ENCODE measurements at places on chromosomes 12 and 14.
A peak's percentile ranks its signal among the peaks of the same experiment; 100 is the strongest.

- no peak for DNase-seq
These were observed 127.5 kb upstream of the RMST start for GRCh38 chr12:97335115-97335514.

- DNase-seq = no peak
These were observed 848.4 kb upstream of the FBXO33 start for GRCh38 chr14:40280652-40281051.

GRCh38 chr14:90780519-90780918, 35.7 kb downstream of the TTC7B start:
- DNase-seq = no peak

GRCh38 chr14:102408724-102409123, 46.0 kb downstream of the TECPR2 start:
- DNase-seq = no peak

DNA sequence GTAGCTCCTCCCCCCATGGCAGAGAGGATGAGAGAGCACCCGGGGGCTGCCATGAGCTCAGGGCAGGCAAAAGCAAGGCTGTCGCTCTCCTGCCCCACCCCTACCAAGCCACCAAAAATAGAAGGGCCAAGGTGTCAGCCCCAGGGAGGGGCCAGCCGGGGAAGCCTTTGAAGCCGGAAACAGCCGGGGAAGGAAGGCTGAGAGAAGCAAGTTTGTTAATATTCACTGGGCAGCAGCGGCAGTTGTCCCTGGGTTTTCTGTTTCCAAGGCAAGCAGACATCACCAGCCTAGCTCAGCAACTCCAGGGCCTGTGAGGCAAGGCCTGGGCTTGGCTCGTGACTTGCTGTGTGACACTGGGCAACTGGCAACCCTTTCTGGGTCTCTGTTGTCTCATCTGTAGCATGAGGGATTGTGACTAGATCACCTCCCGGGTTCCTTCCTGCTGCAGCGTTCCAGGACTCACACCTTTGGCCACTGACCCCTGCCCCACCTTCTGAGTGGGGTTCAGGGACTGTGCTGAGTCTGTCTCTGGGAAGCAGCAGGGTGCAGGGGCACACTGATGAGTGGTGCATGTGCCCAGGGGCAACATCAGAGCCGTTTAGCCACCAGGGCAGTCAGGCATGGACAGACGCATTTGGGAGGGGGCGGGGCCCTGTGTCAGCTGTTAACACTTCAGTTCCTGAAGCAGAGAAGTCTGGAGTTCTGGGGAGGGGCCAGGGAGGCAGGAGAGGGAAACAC, 24.3 kb downstream of the SYNDIG1L start:
- DNase-seq = no peak

- peak; percentile 91 for DNase-seq
These were observed 47.2 kb downstream of the PTPRB start for GRCh38 chr12:70590051-70590450.

DNA sequence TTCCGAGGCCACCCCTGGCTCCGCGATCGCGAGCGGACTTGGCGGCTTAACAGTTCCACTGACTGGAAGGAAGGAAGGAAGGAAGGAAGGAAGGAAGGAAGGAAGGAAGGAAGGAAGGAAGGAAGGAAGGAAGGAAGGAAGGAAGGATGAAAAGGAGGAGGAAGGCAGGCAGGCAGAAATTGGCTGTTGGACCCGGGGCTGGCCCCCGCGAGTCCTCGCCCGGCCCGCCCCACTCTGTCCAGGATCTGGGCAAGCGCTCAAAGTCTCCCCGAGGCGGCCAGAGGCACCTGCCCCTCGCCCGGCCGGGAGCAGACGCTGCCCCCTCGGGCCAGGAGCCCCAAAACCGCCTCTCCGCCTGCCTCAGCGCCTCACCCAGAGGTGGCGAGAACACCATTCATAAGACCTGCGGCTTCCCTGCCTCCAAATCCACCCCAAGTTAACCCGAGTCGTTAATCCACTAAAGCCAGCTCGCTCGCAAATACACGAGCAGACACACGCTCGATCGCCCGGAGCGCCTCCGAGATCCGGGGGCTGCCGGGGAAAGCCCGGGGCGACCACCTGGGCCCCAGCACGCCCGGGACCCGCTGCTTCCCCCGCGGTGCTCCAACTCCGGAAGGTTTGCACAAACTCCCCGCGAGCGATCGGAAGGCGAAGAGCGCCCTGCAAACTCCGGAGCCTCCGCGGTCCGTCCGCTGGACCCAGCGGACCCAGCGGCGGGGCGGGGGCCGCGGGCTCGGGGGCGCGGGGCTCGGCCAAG, 844 bp downstream of the DPF3 start:
- no peak for DNase-seq

- DNase-seq = no peak
These were observed 137.4 kb downstream of the DAAM1 start for GRCh38 chr14:59325906-59326305.

DNA sequence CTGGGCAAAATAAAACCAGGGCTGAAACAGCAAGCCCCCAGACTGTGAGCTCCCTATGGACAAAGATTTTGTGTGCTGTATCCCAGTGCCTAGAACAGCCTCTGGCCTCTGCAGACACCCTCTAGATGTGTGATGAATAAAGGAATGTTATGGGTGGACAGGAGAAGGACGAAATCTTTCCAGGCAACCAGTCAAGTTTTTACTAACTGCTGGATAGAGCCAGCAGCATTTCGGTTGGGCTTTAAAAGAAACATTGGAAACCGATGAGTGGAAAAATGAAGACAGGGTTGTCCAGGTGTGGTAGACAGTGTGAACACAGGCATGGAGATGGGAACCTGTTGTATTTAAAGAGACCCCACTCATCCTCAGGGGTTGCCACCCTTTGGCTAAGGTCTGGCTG, 4.0 kb downstream of the CHGA start:
- no peak for DNase-seq

DNA sequence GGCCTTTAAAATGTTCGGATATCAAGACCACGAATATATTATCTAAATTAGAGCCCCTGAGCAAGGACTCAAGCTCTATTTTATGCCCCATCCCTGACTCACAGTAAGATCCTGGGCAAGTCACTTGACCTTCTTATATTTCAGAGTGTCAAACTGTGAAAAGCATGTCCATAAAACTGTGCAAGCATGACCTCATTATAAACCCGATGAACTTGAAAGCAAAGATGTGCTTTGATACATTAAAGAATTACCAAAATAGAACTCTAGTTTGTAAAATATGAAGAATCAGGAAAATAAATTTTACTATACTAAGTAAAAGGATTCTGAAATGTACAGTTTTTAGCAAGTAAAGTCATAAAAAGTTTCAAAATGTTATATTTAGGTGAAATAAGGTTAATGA, 2.9 kb upstream of the CALM1 start:
- no peak for DNase-seq

DNA sequence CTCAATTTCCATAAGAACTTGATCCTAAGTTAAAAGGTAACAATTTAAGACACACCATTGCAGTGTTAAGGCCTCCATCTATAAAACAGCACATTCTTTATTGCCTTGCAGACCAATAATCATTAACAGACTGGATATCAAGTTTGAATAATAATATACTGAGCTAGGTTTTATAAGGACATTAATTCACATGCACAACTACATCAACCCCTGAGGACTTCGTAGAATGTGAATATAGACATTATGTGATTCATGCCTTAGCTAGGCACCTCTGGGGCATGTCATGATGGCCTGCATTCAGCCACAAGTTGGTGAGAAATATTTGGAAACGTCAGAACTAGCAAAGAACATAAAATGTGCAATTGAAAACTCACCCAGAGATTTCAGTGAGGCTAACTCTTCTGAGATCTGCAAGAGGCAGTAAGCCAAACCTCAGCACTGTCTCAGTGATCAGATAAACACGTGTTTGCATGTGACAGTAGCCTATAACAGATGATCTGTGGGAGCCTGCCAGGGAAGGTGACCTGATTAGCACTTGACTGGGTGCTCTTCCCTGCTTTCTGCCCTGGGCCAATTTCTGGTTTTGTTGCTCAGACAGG, 492.2 kb downstream of the FLRT2 start:
- peak; percentile 10 for DNase-seq

- no peak for DNase-seq
These were observed 21.3 kb upstream of the BCDIN3D start for GRCh38 chr12:49863946-49864797.

DNA sequence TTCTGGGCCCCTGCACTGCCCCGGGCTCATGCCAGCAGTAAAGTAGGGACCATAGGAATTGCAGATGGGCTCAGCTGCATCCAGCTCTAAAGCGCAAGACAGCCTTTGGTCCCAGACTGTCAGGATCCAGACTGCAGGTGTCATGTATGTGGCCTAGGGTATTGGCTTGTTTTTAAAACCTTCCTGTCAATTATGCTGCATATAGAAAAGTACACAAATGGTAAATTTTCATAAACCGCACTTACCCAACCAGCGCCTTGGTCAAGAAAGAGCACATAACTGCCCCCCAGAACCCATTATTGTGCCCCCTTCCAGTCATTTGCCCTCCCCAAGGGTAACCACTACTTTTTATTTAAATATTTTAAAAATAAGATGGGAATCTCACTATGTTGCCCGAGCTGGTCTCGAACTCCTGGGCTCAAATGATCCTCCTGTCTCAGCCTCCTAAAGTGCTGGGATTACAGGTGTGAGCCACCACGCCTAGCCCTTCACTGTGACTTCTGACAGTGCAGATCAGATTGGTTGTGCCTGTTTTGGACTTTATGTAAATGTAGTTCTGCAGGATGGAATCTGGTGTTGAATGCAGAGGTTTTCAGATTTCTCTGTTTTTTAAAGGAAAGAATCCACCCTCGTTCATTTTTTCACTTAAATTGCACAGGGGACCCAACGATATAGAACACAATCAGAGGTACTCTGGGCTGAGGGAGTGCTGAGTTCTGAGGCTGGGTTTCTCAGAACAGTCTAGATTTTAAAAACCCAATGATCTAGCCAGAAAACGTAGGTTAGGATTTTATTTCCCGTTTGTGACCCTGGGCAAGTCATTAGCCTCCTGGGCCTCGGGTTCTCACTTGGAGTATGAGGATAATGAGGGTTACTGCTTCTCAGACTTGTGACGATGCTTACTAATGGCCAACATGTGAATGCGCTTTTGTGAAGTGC, 6.7 kb downstream of the NR4A1 start:
- no peak for DNase-seq

GRCh38 chr12:2215709-2216560, 163.1 kb downstream of the CACNA1C start:
- DNase-seq = peak; percentile 62

- DNase-seq = no peak
These were observed 156.1 kb upstream of the FSCB start for GRCh38 chr14:44663136-44663535.

DNA sequence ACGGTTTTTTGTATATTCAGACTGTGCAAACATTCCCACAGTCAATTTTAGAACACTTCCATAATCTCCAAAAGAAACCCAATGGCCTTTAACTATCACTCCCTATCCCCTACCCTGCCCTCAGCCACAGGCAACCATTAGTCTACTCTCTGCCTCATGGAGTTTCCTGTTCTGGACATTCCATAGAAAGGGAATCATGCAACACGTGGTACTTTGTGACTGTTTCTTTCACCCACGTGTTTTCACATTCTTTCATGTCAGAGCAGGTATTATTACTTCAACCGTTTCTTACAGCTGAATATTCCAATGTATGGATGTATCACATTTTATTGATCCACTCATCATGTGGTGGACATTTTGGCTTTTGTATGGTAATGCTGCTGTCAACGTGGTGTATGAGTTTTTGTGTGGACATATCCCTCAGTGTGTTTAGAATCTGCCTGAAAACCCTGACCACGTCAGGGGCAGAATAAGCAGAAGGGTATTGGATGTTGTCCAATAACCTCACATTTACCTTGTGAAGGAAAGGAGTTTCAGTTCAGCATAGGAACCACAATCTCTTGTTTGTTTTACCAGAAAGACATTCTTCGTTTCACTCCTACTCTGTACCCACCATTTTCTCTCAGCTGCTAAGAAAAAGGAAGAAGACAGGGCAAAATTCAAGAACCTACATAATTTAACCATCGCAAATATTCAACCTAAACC, 107.5 kb upstream of the DYRK2 start:
- no peak for DNase-seq

All from T1000 (cell line).